Endothelial cell (in vitro differentiated cells): ENCODE measurements at places on chromosomes 13 and 19.

GRCh38 chr19:32219392-32219791, 126.0 kb upstream of the ZNF507 start:
- DNase-seq: no peak
- H3K27me3 ChIP-seq: no peaks in the 10 kb centered on the region
- peaks cover 13% of the 10 kb centered on the region for H3K4me1 ChIP-seq
- H3K36me3 ChIP-seq: peaks cover 4% of the 10 kb centered on the region
- H3K27ac ChIP-seq: no peak overlapping the region

- H3K27me3 ChIP-seq: peaks cover 9% of the 10 kb centered on the region
- DNase-seq: no peak
- H3K4me1 ChIP-seq: peaks cover 15% of the 10 kb centered on the region
Measured at GRCh38 chr13:110616103-110617101, 1.1 kb downstream of the NAXD start.

DNA sequence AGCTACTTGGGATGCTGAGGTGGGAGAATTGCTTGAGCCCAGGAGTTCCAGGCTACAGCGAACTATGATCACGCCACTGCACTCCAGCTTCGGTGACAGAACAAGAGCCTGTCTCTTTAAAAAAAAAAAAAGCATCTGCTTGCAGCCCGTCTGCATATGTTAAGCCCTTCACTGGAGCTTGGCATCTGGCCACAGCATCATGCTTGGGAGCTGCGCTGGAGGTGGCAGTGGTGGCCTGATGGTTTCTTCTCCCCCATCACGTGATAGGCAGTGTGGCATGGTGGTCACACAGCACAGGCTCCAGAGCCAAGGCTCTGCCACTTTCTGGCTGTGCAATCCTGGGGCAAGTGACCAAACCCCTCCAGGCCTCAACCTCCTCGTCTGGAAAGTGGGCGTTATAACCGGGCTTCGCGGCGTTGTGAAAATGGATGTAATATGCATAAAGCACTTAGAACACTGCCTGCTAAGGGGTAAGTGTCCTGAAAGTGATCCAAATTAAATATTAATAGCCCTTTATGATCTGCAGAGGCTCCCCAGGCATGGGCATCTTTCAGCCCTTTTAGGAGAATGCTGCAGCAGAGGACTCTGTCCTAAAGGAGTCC, 24.4 kb downstream of the MARK4 start:
- H3K4me1 ChIP-seq: peaks cover 27% of the 10 kb centered on the region
- peaks cover 9% of the 10 kb centered on the region for H3K27me3 ChIP-seq
- no peak for DNase-seq
- H3K27ac ChIP-seq: no peak overlapping the region
- H3K36me3 ChIP-seq: peaks cover 35% of the 10 kb centered on the region

GRCh38 chr19:46678110-46678732, 17.2 kb upstream of the DACT3 start:
- H3K27me3 ChIP-seq: peaks cover 14% of the 10 kb centered on the region
- no peak overlapping the region for H3K4me3 ChIP-seq
- DNase-seq: peak; percentile 31

DNA sequence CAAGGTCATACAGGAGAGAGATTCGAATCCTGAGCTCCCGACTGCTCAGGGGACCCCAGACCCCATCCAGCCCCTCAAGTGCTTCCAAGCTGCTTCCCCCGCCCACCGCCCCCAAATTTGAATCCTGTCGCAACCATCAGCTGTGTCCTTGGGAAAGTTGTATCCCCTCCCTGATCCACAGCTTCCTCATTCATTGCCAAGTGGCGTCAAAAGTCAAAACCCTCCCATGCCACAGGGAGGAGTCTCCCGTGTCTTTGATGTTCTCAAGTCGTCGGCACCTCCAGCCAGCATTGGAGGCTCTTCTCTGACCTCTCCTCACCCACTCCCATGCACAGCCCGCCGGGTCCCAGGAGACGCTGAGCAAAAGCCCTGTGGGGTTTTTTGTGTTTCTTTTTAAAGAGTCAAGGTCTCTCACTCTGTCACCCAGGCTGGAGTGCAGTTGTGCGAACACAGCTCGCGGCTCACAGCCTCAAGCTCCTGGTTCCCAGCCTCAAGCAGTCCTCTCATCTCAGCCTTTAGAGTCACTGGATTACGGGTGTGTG, 2.8 kb upstream of the IFI30 start:
- no peak overlapping the region for H3K27ac ChIP-seq
- DNase-seq: no peak
- H3K36me3 ChIP-seq: peaks cover 14% of the 10 kb centered on the region
- peaks cover 5% of the 10 kb centered on the region for H3K27me3 ChIP-seq
- H3K4me1 ChIP-seq: no peaks in the 10 kb centered on the region

DNA sequence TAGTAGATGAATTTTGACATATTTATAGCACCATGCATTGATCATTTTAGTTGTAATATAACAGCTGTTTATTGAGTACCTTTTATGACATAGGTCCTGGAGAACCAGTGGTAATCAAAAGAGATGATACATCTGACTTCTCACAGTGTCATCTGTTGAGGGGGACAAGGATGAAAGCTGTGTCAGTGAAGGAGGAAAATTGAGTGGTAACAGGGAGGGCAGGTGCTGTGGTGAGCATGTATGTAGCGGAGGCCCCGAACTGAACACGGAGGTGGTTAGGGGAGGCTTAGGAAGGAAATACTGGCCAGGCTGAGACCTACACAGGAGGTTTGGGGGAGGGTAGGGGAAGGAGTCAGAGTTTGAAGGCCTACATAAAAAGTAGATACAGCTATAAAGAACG, 199.7 kb downstream of the GGACT start:
- H3K27ac ChIP-seq: no peak overlapping the region
- no peaks in the 10 kb centered on the region for H3K36me3 ChIP-seq
- H3K27me3 ChIP-seq: no peaks in the 10 kb centered on the region
- H3K4me3 ChIP-seq: no peak overlapping the region
- DNase-seq: no peak

DNA sequence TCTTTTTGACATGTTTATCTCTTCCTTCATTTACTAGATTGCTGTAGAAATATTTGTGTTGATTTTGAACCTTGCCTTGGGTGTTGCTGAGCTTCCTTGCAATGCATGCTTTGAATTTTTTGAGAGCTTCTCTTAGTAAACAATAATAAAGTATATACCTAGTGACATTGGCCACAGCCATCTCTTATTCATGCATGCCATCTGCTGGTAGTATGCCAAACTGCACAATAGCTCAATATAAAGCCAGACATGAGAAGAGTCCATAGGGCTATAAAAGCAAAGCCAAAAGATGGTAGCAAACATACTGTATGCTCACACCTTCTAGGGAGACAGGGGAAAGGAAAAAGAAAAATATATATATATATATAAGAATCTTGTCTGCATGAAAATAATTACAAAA, 18.9 kb upstream of the ZSCAN5A start:
- H3K27ac ChIP-seq: no peak overlapping the region
- no peak overlapping the region for H3K4me3 ChIP-seq
- no peaks in the 10 kb centered on the region for H3K4me1 ChIP-seq
- no peaks in the 10 kb centered on the region for H3K36me3 ChIP-seq
- H3K27me3 ChIP-seq: no peaks in the 10 kb centered on the region
- peak; percentile 52 for DNase-seq

DNA sequence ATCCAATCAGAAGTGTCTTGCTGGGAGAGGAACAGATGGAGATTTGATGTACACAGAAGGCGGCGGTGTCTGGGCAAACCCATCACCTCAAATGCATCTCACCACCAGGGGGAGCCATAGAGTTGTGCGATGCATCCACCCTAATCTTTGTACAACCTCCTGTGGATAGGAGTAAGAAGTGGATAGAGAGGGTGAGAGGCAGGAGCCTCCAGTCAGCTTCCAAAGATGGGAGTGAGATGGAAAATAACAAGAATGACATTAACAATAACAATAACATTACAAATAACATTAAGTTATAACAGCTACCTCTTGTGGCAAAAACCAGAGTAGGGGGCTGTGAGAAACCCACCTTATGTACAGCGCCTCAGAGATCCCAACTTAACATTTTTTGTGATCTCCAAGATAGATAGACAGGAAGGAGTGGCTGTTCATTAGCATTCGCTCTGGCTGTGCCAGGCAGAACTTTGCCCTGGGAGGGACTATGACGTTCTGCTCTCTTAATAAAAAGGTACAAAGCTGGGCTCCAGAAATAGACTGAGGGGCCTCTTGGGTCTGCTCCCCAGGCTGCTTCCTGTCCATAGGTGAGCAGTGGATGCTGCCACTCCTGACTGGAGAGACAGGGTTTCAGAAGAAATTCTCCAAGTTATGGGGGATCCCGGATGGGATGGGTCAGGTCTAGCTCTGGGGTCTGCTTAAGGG, 5.2 kb upstream of the CEACAM18 start:
- H3K4me1 ChIP-seq: peaks cover 15% of the 10 kb centered on the region
- H3K36me3 ChIP-seq: no peaks in the 10 kb centered on the region
- no peak overlapping the region for H3K27ac ChIP-seq
- DNase-seq: peak; percentile 84

DNA sequence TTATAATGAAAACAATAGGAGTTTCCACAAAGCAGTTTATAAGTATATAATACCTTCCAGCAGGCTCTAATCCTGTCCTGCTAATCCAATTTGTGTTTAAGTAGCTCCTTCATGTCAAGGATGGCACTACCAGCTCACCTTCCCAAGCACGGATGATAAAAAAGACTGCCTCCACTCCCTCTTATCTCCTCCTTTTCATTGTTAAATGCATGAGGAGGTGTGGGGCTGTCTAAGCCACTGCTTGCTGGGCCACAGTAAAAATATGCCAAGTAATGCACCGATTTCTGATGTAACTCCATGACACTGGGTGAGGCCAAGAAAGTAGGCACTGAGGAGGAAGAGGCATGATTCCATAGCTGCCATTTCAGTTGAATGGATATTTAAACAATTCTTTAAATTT, 193.1 kb downstream of the ZIC5 start:
- H3K4me1 ChIP-seq: no peaks in the 10 kb centered on the region
- no peak overlapping the region for H3K27ac ChIP-seq
- no peak overlapping the region for H3K4me3 ChIP-seq
- H3K36me3 ChIP-seq: no peaks in the 10 kb centered on the region
